AG09309 (cell line): ENCODE measurements at places on chromosomes 13 and 19.

DNA sequence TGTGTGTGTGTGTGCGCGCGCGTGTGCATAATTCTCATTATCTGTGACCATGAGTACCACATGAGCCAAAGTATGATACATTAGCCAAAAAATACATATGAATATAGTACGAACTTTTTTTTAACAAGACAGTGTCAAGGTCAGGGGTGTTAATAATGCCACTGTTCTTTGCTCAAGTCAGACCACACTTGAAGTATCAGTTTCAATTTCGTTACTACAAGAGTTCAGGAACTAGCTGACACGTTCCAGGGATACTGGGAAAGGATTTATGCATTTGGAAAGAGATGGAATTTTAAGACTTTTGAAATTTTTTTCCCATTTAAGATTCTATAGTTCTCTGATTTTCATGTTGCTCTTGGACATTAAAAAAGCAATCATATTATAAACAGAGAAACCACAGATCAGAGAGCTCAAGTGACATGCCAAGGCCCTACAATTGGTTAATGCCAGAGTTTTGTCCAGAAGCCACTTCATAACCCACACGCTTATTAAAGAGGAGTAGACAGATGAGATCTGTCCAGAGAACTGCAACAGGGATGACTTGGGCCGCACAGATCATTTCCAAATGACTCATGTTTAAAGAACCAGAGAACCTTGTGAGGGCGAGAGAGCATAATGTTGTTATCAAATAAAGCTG, 718.8 kb upstream of the SGCG start:
- no peak for DNase-seq

DNA sequence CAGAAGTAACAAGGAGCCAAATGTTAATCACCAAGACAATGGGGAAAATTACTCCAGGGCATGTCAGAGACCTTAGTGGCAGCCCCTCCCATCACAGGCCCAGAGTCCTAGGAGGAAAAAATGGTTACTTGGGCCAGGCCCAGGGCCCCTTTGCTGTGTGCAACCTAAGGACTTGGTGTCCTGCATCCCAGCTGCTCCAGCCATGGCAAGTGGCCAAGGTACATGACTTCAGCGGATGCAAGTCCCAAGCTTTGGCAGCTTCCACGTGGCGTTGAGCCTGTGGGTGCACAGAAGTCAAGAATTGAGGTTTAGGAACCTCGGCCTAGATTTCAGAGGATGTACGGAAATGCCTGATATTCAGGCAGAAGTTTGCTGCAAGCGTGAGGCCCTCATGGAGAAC, 46.7 kb downstream of the OR10H4 start:
- no peak for DNase-seq

- no peak for DNase-seq
Observed at GRCh38 chr19:3642987-3643673, 16.5 kb upstream of the CACTIN start.

DNA sequence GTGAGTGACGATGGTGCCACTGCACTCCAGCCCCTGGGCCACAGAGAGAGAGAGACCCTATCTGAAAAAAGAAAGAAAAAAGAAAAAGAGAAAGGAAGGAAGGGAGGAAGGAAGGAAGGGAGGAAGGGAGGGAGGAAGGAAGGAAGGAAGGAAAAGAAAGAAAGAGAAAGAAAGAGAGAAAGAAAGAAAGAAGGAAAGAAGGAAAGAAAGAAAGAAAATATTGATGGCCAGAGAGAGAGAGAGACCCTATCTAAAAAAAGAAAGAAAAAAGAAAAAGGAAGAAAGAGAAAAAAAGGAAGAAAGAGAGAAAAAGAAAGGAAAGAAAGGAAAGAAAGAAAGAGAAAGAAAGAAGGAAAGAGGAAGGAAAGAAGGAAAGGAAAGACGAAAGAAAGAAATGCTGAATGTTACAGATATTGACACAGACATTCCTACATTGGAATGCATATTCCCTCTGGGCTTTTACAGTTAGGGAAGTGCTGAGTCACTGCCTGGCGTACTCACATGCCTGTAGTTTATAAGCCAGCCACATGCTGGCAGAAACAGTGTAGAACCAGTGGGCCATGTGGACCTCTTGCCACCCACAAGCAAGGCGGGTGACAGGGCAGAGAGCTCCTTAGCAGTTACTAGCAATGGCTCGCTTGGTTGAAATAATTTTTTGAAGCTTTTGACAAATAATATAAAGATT, 34.6 kb upstream of the SLC46A3 start:
- DNase-seq = peak; percentile 89

DNA sequence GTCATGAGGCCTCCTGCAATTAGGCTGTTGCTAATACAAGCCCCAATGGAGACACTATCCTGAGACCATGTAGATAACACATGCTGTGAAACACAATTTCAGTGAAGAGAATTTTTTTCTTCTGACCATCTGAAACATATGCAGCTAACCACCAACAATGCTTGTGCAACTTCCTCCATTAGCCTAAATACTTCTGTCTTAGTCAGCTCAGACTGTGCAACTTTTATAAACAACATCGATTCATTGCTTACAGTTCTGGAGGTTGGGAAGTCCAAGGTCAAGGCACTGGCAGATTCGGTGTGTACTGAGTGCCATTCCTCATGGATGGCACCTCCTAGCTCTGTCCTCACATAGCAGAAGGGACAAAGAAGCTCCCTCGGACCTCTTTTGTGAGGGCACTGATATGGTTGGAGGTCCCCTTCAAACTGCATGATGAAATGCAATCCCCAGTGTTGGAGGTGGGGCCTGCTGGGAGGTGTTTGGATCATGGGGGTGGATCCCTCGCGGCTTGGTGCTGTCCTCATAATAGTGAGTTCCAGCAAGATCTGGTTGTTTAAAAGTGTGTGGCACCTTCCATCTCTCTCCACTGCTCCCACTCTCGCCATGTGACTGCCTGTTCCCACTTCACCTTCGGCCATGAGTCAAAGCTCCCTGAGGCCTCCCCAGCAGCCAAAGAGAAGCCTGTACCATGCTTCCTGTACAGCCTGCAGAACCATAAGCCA, 27.7 kb downstream of the STK24 start:
- DNase-seq = peak; percentile 73

DNA sequence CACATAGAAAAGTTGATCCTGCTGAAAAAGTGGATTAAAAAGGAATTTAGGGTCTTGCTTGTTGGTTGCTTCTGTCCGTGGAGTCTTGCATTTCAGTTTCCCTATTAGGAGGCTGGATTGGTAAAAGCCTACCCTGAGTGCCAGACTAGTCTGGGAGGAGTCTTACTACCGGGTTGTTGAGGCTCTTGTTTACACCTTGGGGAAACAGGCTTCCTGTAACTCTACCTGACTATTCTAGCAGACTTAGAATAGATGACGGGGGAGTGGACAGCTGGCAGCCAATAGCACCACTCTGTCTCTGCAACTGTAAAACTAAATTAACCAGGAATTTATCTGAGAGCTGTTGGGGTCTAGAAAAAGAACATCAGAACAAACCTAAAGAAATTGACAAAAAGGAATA, 11.3 kb upstream of the MPHOSPH8 start:
- no peak for DNase-seq

DNA sequence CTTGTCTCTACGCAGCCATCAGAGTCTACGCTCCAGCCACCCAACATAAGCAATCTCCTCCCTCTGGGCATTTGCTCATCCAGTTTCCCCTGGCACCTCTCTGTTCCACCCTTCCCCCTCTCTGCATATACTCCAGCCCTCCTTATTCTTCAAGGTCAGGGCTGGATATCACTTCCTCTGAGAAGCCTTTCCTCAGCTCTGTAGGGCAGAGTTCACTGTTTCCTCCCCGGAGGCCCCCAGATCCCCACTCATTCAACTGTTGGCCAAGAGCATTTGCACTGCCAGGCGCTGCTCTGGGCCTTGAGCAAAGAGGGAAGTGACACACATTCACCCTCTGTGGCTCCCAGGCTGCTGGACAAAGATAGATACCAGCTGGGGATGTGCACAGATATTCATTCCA, 3.3 kb downstream of the FCGRT start:
- no peak for DNase-seq

GRCh38 chr19:38740932-38741331, 3.3 kb downstream of the CAPN12 start:
- no peak for DNase-seq

DNA sequence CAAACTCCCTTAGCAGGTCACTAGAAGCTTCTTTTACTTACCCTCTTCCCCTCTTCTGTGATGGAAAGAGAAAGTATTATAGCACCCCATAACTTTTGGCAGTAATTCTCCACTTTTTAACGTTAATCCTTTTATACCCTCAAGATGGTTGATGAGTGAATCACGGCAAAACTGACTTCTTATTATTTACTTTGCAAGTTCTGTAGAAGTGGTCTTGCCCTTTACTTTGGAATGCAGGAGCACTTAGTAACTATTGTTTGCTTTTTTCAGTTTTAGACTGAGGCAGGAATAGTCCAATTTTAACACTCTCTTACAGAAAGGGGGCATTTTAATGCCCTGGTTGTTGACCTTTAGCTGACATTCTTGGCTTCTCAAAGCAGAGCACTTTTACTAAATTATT, 260.1 kb downstream of the LMO7 start:
- no peak for DNase-seq

DNA sequence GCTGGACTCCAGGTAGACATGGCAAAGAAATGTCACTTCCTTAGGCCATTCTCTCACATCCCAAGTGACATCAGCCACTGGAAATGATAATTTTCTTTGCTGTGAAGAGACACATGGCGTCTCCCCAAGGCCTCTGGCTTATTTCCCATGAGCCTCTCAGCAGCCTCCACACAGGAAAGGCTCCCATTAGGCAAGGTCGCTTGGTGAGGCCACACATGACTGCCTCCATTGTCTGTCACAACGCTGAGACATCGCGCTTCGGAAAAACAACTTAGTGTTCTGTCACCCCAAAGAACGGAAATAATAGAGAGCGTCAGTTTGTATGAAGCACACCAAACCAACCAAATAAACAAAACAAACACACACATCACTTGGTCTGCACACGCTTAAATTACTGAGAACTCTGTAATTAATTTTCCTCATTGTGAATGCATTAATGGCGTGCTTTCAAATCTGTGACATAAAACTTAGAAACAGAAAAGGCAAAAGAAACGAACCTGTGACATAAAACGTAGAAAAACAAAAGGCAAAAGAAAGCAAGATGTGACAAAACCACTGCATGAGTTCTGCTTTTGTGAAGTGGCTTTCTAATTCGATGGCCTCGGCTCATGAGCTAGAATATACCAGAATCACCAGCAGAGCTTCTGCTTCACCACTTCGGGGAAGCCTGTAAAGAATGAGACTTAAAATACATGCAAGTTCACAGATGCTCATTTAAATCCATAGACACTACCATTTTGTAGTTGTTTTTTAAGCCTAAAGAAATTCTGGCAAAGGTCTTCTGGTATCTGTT, 404.2 kb upstream of the SGCG start:
- no peak for DNase-seq

DNA sequence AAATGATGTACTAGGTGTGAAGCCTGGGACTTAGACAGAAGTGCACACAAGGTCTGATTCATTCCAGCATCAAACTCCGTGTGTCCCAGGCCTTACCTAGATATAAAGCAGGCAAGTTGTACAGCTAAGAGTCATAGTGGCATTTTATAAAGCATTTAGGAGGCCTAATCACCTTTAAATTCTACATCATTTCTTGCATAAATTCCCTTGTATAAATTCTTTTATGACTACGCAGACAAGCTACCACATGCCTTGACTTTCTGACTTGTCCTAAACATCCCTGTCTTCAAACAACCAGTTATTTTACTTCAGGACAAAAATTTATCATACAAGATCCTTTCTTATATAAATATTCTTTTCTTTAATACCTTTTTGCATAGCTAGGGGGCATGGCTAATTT, 22.5 kb downstream of the TMEM255B start:
- DNase-seq = no peak

DNA sequence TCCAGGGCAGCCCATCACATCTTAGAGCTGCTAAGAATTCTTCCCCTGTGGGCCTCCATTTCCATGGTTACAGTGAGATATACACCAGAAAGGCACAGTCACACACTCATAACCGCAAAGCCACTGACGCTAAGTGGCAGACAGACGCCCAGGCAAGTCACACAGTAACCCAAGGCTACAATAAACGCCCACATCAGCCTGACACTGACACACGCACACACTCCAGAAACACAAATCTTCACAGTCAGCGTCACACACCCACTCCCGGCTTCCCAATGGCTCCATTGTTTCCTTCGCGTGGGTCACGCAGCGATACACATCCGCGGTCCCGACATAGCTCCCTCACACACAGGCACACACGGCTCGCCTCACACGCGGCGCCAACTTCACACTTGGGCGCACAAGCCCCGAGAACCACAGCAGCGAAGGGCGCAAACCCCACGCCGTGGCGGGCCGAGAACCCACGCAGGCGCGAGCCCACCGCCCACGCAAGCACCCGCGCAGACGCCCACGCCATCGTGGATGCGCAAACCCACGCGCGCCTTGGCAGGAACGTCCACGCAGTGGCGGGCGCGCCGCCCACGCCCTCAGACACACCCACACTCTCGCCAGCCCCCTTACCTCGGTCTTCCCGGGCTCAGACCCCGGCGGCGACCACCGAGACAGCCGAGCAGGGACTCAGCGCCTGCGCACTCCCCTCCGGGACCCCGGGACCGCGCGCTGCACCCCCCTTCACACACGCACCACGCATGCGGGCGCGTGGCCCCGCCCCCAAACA, at the start of gene ZNF667:
Gene ZNF667 (minus strand): TSS at position 695 of the 778 bp plus-strand sequence. CDS start 14,975 bp downstream, outside the sequence.
- no peak for DNase-seq

DNA sequence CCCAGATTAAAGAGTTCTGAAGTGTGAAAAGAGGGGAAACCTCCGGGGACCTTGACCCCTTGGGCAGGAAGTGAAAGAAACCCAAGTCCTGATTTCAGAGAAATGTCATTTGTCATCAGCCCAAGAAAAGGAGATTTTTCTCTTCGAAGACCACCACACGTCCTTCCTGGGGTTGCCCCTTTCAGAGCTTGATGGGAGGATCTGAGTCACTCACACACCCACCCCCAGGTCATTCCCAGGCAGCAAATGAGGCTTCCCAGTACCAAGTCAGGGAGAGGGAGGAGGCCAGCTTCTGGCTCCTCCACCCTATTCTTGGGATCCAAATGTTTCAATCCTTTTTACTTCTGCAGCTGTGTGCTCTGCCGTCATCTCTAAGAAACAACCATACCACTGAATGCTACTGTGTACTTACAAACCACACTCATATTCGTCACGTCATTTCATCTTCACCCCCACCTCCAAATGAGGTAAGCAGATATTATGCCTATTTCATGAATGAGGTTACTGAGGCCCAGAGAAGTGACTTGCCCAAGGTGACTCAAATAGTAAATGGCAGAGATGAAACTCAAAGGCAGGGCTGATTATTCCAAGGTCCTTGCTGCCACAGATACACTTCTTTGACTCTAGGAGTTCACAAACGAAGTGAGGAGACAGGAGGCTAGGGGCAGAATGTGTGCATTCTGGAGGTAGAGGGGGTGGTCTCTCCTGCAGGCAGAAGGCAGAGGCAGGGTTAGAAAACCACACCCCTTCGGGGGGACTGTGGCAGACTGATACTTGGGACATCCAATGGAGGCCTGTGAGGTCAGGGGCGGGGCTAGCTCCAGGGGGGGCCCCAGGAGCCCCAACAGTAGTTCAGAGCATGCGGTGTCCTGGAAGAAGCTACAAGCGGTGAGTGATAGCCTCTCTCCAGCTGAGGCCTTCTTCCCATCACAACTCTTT, 5.0 kb upstream of the KMT2B start:
- DNase-seq = no peak

- no peak for DNase-seq
Observed at GRCh38 chr13:60944863-60945262, 470.8 kb downstream of the PCDH20 start.

GRCh38 chr13:109249780-109250528, 536.4 kb downstream of the IRS2 start:
- no peak for DNase-seq
